Activated naive CD8-positive, alpha-beta T cell treated with anti-CD3 and anti-CD28 coated beads, Interleukin-2, amount 50 U/mL, for 16 hours (primary cell): ENCODE measurements at places on chromosomes 6 and 20.

DNA sequence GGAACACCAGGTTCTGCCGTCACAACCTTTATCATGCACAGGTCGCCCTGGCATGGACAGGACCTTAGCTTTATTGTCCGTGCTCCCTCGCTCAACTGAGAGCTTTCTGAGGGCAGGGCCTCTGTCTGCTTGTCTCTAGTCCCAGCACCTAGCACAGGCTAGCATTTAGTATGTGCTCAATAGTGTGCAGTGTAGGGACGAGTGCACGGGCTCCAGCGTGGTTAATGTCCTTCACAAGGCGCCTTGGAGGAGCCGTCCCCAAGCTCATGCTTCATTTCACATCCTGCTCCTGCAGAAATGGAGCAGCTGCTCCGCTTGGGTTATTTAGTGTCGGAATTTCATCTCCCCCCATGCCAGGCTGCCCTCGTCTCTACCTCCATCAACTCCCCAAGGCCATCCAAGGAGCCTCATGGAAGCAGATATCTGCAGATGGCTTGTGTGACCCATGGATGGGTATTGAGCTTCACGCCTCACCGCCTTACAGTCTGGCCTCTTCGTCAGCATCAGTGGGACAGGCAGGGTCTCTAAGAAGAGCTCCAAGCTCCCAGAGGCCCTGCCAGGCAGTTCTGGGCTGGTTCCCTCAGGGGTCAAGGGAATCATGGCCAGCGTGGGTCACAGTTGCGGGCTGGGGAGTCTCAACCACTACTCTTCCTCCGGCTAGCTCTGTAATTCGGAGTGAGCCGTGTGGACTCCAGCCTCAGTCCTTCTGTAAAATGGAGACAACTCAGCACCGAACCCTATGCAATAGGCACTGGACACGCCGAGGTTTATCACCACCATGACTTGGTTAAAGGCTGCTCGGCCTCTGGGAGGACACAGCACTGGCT, 60.8 kb upstream of the APCDD1L start:
- DNase-seq: no peak

DNA sequence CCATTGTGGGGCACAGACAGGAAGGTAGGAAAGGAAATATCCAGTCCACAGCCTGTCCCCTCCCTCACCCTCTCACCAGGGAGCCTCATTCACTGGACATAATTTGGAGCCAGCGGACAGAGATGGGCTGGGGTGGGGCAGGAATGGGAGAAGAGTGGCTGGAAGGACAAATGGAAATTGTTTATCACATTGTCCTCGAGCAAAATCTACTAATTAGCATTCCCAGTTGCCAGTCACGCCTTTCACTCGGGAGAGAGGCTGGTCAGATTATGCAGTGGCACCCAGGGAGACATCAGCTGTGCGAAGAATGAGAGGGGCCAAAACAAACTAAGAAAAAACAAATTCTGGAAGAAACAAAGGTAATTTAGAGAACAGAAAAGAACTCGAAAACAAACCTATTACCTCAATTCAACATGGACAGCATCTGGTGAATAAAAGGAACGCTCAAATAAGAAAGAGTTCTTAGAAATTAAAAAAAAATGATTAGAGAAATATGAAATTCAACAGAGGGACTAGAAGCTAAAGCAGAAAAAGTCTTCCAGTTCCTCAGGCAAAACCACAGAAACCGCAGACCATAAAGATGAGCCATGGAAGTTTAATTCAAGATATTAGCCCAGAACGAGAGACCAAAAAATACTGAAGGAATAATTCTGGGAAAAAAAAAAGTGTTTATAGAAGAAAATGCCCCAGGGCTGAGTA, 108.5 kb upstream of the RALGAPA2 start:
- DNase-seq: no peak

DNA sequence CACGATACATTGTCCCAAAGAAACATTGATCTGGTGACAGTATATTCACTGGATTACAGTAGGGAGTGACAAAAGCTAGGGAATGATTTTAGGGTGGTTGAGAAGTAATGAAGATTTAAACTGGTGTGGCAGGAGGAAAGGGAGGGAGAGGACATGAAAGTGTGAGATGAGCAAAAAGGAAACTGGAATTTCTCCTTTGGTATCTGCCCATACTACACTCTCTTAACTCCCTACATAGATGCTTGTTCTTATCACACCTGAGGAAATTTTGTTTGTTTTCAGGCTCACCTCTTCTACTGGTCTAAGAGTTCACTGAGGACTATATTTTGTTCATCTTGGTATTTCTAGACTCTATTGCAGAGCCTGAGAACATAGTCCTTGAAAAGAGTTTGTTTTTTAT, 44.9 kb upstream of the CEP162 start:
- DNase-seq: no peak

- DNase-seq: no peak
Measured at GRCh38 chr20:43262341-43262740, 72.6 kb upstream of the PTPRT start.

- DNase-seq: no peak
Measured at GRCh38 chr6:44942201-44942600, 385.9 kb upstream of the RUNX2 start.

DNA sequence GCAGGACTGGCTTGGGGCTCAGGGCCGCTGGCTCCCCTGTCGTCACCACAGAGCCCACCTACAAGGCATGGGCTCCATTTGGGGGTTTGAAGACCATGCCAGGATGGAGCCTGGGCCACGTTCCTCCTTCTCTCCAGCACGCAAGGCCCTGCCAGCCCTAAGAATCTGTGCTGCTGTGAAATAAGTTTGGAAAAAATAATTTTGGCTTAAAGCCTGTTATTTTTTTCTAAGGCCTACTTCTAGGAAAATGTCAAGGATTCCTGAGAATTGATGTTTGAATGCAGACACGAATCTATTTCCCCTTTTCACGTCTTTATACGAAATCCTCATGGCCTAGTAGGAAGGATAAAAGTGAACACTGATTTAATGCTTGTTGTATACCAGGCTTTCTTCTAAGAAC, 107.5 kb downstream of the LRFN2 start:
- DNase-seq: no peak
